Fibroblast of villous mesenchyme (primary cell): ENCODE measurements at places on chromosomes 5 and 9.
A peak's percentile ranks its signal among the peaks of the same experiment; 100 is the strongest.

DNA sequence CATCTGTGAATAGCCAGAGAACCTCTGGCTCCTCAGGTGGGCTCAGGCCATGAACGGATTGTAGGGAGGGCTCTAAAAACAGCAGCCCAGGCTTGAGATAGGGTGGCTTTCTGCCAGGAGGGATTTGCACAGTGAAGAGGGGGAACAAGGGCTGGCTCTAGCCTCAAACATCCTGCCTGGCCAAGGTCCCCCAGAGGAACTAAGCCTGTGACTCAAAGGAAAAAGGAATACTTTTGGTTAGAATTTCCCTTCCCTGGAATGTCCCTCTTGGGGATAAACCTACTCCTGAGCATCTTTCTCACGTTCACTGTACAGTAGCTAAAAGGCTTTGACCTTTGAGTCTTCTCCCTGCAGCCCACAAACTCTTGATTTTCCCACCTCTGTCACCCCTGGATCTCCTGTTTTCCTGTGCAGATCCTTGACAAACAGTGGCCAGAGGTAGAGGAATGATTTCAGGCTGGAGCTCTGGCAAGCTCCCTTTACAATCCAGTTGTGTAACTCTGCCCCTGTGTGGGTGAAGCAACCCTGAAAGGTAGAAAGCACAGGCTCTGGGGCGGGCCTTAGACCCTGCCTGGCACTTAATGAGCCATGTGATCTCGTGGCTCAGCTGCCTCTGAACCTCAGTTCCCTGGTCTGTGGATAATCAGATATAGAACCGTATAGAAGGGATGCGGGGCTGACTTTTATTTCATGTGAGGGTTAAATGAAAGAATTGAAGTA lies 17.4 kb downstream of the SEC61B start:
- DNase-seq: peak; percentile 16

GRCh38 chr9:112439171-112439570 lies 47.5 kb upstream of the KIAA1958 start:
- DNase-seq: no peak

DNA sequence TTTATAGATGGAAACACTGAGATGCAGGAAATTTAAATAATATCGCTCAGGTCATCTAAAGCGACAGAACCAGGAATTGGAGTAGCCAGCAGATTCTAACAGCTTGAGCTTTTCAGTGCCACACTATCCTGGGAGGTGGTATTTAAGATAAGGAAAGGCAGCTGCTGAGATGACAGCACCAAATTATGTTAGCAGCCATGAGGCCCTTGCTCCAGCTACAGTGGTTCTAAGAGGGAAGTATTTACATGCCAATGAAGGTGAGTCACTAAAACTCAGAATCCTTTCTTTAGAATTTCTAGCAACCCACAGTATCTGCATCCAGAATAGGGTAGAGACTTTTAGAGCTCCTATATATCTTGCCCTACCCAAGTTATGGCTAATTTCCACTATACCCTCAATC lies 127.0 kb upstream of the VLDLR start:
- peak; percentile 86 for DNase-seq

DNA sequence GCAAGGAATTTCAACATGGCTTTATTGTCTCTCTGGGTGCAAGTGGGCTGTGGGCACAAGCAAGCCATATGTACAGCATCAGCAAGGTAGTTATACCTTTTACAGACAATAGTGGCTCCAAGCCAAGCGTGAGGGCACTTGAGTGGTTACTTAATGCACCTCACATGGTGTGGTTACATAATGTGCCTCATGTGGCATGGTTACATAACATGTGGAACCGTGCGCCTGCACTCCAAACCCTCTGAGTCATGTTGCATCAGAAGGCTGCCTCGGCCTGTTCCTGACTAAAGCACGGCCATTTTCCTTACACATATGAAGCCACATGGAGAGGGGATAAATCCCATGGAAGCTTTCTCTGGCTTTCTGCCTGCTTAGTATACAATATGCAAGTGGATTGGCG lies 150.9 kb downstream of the OSTF1 start:
- peak; percentile 32 for DNase-seq

- no peak for DNase-seq
These were observed 303.9 kb downstream of the DOCK8 start for GRCh38 chr9:518540-518939.

DNA sequence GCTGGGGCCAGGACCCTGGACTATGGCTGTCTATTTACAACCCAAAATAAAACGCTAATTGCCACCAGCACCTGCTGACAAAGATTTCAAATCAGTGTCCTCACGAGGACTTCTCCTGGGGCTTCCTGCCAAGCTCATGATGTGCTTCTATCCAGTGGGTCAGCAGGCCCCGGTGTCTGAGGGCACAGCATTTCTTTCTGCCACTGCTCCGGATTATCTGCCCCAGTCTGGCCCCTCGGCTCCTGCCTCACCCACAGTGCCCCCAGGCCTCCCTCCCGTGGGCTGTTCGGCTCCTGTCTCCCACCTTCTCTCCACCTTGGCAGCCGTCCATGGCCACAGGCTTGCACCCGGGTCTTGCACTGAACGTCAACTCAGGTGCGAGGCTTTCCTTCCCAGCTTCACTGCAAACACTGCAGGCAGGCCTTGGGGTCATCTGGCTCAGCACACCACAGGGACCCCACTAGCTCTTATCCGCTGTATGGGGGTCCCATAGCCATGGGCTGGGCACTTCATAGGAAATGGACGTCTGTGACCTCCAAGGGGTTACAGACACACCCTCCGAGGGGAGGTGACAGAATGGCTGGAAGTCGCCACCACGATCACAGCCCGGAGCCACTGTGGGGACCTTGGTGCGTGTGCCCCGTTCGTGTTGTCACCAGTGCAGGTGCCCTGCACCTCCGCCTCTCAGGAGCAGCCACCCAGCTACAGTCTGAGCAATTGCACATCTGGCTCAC lies 43.8 kb upstream of the FCN1 start:
- no peak for DNase-seq

GRCh38 chr5:59759600-59760351 lies 133.8 kb downstream of the PDE4D start:
- DNase-seq: peak; percentile 79

DNA sequence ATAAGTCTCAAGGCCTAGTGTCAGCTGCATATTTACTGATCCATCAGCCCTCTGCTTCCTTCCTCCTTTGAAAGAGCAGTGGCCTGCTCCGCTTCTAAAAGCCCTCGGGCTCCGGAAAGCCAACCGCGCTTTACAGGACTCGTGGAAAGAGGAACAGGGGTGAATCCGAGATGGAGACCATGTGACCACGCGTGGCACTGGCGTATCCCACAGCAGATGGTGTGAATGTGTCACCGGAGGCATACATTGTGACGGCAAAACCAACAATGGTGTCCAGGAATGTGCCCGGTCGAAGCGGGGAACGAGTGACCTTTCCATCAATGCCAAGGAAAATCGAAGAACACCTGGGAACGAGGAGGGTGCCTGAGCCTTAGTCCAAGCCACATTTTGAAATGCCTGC lies 484.6 kb downstream of the SPATA31A7 start:
- no peak for DNase-seq

GRCh38 chr9:70010015-70010414 lies 33.6 kb upstream of the MAMDC2 start:
- DNase-seq: peak; percentile 70

- no peak for DNase-seq
These were observed 139.3 kb upstream of the ALDH1B1 start for GRCh38 chr9:38253200-38253599.
